Kidney epithelial cell (primary cell): ENCODE measurements at places on chromosomes 2 and 18. TPM values are rescaled to one million over a fixed set of nuclear protein-coding genes. Genes with fewer than 3 reads are reported as not detected.

Gene NGEF
- total RNA-seq: 2.5 and 3.6 TPM in 2 replicates

Gene ZC3H15
- total RNA-seq: 60.0 and 76.1 TPM in 2 replicates

Gene LDLRAD4
- total RNA-seq: 5.8 and 10.1 TPM in 2 replicates

Gene TYMS
- 22.1 and 22.7 TPM in 2 replicates for total RNA-seq

Gene ERICH2
- 0.50 and 0.89 TPM in 2 replicates for total RNA-seq

Gene LMAN2L
- total RNA-seq: 14.2 and 15.7 TPM in 2 replicates

Gene CNDP1
- not detected in 2 replicates for total RNA-seq

Gene SKOR2
- total RNA-seq: not detected in 2 replicates

Gene ABCB11
- total RNA-seq: not detected in 2 replicates

Gene MALL
- total RNA-seq: 6.1 and 7.5 TPM in 2 replicates

DNA sequence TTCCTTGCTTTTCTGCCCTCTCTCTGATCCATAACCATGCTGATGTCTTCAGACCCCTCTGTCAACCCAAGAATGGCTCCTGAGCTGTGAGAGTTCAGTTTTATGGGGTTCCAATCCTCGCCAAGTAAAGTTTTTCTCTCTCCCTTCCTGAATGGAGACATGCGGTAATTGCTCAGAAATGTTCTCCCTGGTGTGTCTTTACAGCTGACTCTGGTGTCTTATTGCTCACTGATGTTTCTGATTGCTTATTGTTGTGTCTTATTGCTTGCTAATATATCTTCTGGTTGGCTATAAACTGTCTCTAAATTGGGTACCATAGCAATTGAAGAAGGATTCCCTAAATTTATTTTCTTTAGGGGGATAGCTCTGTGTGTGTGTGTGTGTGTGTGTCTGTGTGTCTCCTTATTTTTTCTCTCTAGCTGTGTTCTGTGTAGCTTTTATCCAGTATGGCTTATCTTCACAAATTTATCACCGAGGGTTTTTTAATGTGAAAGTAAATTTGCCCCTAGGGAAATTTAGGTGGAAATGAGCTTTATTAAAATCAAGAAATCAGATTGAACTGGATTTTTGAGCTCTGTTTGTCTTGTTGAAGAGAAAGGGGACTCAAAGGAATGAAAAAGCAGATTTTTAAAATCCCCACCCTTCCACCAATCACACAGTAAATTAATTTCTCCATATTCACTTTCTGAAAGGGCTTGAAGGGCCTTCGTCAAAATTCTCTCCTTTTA is 19.5 kb downstream of the MGAT5 start:
- no peak for DNase-seq

DNA sequence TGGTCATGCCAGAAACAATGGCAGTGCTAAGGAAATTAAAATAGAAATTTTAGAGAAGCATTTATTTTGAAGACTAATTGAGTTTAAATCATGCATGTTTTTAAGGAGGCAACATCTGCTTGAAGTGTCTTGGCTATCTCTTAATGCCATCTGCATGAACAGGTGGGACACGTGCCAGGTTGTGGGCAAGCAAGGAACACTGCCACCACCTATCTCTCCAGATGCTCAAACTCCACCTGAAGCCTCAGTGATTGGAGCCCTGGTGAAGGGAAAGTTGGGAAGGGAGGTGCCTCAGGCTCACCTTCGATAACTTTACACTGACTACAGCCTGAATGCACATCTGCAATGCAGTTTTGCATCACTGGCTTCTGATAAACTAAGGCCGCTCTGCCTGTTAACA is 91.5 kb downstream of the TPGS2 start:
- DNase-seq: no peak

DNA sequence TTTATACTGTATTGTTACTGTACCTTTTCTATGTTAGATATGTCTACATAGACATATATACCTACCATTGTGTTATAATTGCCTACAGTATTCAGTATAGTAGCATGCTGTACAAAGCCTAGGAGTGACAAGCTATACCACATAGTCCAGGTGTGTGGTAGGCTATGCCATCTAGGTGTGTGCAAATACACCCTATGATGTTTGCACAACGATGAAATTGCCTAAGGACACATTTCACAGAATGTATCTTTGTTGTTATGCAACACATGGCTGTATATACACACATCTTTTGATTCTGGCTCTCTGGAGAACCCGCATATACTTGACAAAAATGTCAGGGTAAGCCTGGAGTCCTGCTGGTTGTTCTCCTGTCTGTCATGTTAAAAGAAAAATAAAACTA is 85.1 kb downstream of the BCL2L11 start:
- no peak for DNase-seq

GRCh38 chr2:156448766-156449165 is 12.6 kb downstream of the GPD2 start:
- DNase-seq: no peak

- no peak for DNase-seq
Observed at GRCh38 chr18:61471942-61472341, 138.7 kb downstream of the CDH20 start.

DNA sequence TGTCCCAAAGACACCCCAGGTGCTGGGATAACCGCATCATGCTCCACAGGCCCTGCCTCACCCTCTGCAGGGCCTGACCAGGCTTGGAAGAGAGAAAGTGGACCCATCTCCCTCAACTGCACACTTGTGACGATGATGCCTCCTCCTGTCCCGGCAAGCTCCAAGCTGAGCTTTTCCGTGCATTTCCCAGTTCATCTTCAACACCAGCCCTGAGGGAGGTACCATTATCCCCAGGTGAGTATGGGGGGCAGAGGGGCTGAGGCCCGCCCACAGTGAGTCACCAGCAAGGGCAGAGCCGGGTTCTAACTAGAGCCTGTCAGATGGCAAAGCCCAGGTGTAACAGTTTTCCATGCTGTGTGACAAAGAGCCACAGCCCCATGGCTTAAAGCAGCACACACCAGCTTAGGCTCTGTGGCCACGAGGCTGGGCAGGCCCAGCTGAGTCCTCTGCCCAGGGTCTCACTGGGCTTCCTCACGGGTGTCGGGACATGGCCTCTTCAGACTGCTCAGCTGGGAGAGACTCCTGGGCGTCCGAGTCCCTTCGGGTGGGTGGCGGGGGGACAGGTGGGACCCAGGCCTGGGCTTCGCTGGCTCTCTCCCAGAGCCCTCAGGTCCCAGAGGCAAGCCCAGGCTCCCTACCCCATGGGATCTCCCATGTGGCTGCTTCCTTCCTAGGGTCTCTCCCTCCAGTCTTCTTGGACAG is 108.4 kb upstream of the OTOS start:
- no peak for DNase-seq

GRCh38 chr2:100142393-100142792 is at the start of gene AFF3:
Gene AFF3 (minus strand): TSS chr2:100142590. CDS start chr2:100104454, 38,136 bp downstream.
- DNase-seq: no peak

- no peak for DNase-seq
Observed at GRCh38 chr2:15897431-15898098, 42.8 kb upstream of the MYCN start.

GRCh38 chr2:221554769-221555493 is 17.2 kb downstream of the EPHA4 start:
- DNase-seq: no peak

DNA sequence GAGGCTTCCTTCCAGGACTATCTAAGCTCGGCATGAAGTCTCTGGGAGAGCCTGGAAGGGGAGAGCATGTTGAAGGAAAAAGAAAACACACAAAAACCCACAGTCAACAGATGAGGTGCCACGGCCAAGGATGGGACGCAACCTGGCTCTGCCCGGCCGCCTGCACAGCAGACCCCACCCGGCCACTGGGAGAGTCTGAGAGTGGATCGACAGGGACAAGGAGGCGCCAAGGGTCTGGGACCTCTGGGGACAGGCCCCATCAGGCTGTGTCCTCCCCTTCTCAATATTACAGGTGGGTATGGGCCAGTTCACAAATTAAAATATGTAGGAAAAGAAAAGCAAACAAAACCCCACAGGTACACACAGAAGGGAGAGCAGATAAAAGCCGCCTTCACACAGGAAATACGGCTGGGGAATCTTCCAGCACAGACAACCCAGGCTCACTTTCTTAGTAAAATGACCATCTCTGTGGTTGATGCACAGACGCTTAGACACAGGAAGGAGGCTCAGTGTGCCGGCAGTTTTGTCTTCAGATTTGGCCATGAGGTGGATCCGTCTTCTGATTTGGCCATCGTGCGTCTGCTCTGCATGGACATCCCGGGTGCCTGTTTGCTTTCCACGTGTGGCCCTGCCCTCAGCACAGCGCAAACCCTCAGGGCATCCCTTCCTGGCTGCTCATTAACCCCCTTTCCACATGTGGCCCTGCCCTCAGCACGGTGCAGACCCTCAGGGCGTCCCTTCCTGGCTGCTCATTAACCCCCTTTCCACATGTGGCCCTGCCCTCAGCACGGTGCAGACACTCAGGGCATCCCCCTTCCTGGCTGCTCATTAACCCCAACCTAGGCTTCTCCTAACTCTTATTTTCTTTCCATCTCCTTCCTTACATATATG is 138.4 kb downstream of the EIPR1 start:
- DNase-seq: no peak

GRCh38 chr2:193695367-193695766 is 1500.6 kb upstream of the TMEFF2 start:
- DNase-seq: no peak

GRCh38 chr2:155679647-155680046 is 652.9 kb downstream of the NR4A2 start:
- no peak for DNase-seq

DNA sequence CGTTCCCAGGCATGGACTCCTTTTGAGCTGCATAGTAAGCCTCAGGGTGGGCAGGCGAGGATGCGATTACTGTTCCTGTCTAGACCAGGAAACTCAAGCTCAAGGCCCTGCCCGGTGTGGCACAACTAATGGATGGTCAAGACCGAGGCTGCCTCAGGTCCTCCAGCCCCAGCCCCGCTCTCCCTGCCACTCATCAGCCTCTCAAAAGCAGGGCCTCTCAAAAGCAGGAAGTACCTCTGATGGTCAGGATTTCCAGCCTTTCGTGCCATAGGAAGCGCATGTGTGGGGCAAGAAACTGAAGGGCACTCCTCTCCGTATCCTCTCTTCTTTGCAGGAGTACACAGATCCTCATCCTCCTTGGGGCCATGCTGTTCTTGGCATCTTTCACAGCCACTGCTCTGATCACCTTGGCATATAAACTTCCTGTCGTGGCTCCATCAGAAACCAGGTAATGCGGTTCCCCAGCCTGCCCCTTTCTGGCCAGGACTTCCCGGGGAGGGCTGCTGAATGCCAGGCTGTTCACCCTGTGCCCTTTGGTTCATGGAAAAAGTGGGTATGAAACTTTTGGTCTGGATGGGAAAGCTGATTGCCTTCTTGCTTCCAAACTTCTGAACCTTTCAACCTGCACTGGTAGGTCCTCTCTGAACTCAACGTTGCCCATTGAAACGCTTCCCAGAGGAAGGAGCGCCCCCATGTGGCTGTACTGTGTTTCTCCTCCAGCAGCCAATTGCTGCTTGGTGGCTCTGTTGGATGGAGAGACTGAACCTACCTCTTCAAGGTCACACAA is 82.8 kb upstream of the SEC11C start:
- no peak for DNase-seq

GRCh38 chr2:96699621-96700020 is 40.2 kb downstream of the LMAN2L start:
- DNase-seq: no peak

- DNase-seq: no peak
Observed at GRCh38 chr2:67085146-67085545, 312.0 kb upstream of the ETAA1 start.

GRCh38 chr2:205024822-205025518 is 479.7 kb downstream of the PARD3B start:
- DNase-seq: peak; percentile 92

DNA sequence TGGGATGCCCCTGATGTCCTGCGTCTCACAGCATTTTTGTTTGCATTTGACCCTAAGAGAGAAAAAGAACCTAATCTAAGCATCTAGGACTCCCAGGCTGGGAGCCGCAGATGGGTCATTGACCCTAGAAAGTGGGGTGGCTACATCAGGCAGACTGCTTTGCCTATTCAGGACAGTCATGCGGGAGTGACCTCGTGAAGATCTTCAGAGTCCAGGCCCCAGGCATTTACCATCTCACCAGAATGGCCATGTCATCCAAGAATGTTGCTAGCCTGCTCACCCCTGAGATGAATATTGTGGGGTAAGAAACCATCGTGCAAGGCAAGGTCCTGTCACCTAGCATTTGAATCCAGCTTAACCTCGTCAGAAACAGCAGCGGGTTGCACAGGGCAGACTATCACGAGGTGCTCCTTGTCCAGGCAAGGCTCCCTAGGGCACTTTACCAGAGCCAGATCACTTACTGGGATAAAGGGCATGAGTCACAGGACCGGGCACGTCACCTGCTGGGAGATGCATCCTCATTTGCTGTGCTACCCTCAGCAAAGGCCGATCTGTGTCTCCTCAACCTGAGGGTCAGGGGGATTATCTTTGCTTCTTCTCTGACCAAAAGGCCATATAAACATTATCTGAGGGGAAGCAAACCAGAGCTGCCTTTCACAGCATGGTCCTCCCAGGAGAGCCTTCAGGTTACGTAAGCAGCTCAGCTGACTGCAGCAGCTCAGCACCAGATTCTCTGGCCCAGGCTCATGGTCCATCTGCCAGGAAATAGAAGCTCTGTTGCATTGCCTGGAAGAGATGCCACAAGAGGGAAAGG is 162.3 kb downstream of the ACKR3 start:
- no peak for DNase-seq

GRCh38 chr2:74991977-74992376 is 33.5 kb downstream of the POLE4 start:
- peak; percentile 4 for DNase-seq

- DNase-seq: no peak
Observed at GRCh38 chr2:28096421-28096820, 205.9 kb downstream of the BABAM2 start.

GRCh38 chr2:11678306-11678960 is 8.4 kb upstream of the NTSR2 start:
- DNase-seq: no peak

DNA sequence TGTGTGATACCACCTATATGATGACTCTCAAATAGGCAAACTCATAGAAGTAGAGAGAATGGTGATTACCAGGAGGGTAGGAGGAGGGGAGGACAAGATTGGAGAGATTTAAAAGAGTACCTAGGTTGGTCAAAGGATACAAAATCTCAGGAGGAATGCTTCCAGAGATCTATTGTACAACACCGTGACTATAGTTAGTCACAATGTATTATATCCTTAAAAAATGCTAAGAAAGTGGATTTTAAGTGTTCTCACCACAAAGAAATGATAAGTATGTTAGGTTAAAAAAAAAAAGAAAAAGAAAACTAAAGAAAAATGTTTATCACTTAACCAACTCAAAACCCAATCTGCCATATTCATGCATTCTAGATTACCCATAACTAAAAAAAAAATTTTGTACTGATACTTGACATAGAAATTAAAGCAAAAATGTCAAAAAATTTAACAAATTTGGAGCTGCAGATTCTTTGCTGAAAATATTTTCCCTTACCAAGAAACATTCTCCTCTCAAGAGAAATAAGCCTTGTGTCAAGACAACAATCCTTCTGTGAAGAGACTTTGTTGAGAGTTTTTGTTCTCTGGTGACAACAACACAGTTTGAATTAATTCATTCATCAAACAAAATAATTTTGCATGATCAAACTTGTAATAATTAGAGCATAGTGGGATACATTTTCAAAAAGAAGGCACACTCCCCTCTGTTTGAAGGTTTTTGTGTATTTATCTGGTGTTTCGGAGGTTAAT is 213.1 kb downstream of the DNER start:
- DNase-seq: no peak
